ENCODE measurements at places on chromosomes 5 and 9. TPM values are rescaled to one million over a fixed set of nuclear protein-coding genes. Genes with fewer than 3 reads are reported as not detected.

Gene C5orf58
- polyA plus RNA-seq, result 0.36 TPM

Gene PCDHGB3
- 3.0 TPM for polyA plus RNA-seq

DNA sequence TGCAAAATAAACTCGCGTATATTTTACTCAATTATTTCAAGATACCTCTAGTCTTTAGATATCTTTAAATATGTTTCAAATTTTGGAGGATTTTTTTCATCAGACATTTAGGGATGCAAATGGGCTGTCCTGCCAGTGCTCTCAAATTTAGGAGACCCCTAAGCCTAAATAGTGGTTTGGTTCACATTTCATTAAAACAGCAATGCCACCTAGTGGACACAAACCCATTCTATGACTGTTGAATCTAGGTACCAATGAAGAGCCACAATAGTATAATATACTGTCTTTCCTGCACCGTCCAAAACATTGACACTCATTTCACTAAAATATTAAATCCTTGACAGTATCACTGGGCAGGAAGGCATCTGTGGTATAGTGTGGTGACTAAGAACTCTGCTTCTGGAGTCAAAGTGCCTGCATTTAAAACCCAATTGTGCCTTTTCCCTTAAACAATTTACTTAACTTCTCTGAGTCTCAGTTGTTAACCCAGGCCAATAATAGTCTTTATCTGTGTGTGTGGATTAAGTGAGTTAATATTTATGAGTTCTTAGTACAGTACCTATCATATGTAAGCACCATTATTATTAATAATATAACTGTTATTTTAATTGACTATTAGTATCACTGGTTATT, 148.0 kb downstream of the RORB start:
- DNase-seq, result no peak

- no peak for DNase-seq
Measured at GRCh38 chr5:9479361-9479760, 66.5 kb downstream of the SEMA5A start.

DNA sequence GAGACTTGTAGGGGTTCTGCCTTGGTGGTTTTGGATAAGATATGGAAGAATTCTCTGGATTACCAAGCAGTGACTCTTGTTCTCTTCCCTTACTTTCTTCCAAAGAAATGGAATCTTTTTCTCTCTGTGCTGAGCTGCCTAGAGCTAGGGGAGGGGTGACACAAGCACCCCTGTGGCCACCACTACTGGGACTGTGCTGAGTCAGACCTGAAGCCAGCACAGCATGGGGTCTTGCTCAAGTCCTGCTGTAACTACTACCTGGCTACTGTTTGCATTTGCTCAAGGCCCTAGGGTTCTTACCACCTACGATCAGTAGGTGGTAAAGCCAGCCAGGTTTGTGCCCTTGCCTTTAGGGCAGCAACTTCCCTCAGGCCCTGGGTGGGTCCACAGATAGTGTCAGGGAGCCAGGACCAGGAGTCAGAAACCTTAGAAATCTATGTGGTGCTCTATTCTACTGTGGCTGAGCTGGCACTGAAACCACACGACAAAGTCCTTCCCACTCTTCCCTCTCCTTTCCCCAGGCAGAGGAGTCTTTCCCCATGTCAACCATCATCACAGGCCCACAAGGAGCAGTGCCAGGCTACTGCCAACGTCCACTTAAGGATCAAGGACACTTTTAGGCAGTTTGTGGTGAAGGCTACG, 53.8 kb downstream of the SREK1 start:
- no peak for DNase-seq

- DNase-seq, result no peak
Measured at GRCh38 chr5:158233735-158234322, 374.9 kb upstream of the CLINT1 start.

GRCh38 chr5:61394078-61394704, 62.1 kb downstream of the ZSWIM6 start:
- no peak for DNase-seq

- no peak for DNase-seq
Measured at GRCh38 chr5:135236228-135236907, 162.7 kb downstream of the MACROH2A1 start.

- DNase-seq, result no peak
Measured at GRCh38 chr9:100100146-100100667, 1.2 kb downstream of the INVS start.

DNA sequence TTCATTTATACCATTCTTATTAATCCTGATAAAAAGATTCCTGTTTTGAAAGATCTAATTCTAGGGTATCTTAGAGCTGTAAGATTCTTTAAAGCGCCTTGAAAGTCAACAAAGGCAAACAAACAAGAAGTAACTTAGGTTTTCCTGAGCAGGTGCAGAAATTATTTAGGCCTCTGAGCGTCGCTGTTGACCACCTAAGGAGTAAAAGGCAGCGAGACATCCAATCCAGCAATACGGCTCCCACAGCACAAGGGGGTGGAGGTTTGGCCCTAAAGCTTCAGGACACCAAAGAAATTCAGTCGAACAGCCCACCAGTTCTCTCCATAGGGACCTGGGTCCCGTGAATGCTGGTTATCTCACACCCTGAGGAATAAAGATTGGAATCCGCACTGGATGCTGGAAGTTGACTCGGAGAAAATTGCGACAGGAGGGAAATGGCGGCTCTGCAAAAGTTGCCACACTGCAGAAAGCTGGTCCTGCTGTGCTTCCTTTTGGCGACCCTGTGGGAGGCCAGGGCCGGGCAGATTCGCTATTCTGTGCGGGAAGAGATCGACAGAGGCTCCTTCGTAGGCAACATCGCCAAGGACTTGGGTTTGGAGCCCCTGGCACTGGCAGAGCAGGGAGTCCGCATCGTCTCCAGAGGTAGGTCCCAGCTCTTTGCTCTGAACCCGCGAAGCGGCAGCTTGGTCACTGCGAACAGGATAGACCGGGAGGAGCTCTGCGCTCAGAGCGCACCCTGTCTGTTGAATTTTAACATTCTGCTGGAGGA, at the start of gene PCDHGA2:
Gene PCDHGA2 (plus strand): TSS at position 223 of the 769 bp plus-strand sequence.
- peak; percentile 23 for DNase-seq
